NCI-H1930 (cell line): ENCODE measurements at places on chromosomes 16 and 17.

GRCh38 chr16:86222965-86223551, 287.3 kb upstream of the FOXF1 start:
- no peak for DNase-seq

DNA sequence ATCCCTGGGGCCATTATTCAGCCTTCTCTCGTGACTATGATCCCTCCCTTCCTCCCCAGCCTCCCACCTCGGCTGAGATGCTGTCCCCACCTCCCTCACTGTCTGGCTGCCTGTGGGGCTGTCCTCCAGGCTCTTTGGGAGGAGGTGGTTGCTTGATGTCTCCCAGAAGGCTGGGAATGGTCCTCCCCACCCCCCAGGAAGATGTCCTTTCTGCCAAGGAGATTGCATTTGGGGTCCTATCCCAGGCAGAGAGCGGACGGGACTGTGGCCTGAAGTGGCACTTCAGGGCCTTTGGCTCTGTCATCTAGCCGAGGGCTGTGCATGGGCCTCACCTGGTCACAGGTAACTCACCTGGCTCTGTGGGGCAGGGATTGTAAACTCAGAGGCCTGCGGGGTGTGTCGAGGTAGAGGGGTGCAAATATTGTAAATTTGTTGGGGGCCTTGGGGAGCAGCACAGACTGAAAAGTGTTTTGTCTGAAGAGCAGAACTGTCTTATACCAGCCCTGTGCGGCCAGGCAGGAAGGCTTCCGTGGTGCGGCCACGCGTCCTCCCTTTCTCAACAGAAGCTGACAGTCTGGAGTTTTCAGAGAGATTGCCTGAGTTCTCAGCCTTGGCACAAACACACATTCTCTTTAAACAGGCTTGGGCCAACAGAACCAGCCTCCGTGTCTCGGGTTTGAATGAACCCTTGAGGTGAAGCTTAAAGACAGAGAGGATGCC, 177.9 kb downstream of the SEC14L1 start:
- DNase-seq, result no peak

GRCh38 chr16:53219795-53220454, 165.1 kb downstream of the CHD9 start:
- no peak for DNase-seq

DNA sequence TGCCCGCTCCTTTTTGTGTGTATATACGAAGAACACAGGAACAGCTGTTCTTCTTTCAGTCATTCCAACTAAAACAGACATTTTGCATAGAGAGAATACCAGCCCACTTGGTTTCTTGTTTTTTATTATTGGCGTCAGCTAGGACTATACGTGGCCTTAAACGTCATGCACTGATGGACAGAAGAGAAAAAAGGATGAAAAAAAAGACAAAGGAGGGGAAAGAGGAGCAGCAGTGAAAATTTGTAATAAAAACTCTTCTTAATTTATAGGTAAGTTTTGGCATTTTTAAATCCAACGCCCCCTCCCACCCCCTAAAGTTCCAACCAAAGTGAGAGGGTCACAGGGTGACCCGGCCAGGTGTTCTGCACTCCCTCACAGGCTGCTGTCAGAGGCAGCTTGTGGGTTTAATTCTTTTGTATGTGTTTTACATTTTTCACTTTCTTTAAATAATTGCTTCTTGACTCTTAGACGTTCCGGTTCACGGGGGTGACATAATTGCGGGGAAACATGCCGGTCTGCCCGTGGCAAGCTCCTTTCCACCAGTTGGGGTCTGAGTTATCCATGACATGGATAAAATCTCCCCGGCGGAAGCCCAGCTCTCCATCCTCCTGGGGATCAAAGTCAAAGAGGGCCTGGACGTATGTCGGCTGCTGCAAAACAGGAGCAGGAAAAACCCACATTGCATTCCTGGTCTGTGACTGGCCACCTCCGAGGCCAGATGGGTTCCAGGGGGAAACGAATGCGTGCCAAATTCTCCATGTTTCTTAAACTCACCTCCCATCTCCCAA, 30.9 kb upstream of the SLC25A19 start:
- no peak for DNase-seq

GRCh38 chr17:82647593-82648164, 565 bp downstream of the WDR45B start:
- no peak for DNase-seq

DNA sequence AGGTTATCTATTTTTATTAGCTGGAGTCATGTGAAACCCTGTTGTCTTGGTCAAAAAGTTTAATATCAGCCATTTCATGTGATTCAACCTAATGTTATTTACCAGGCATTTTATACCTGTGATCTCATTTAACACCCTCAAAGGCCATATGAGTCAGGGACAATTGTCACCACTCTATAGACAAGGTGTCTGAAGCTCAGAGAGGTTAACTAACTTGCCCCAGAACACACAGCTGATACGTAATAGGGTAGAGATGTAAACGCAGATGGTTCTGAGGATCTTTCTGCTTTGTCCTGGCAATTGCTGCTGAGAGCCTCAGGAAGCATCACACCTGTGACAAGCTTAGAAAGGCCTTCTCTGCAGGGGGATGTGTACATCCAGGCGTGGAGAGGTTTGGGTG, 4.9 kb downstream of the CD300A start:
- DNase-seq, result no peak

GRCh38 chr17:72479113-72479512, 358.3 kb downstream of the SOX9 start:
- no peak for DNase-seq

DNA sequence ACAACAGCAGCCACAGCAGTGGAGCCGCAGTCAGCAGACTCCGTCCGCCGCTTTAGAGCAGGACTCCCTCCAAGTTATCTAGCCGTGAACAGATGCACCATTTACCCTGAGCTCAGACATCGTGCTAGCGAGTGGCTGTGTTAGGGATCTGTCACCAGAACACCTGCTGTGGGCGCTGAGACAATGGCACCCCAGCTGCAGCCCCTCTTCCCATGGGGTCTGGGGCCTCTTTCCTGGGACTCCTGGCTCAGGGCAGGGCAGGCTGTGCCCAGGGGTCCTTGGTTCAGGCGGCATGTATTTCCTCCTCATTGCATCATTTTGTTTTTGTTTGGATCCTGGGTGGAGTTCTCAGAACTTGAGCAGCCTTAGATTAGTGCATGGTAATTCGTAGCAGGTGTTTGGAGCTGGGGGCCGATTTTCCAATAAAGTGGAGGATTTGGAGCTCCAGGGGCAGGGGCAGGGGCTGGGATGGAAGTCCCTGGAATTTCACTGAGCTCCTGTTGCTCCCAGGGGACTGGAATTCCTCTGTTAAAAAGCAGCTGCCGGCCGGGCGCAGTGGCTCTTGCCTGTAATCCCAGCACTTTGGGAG, 23.4 kb downstream of the NMRAL1 start:
- peak; percentile 66 for DNase-seq

- DNase-seq, result peak; percentile 41
Measured at GRCh38 chr17:45098869-45099616, 33.3 kb downstream of the PLCD3 start.

- DNase-seq, result no peak
Measured at GRCh38 chr17:19928299-19928698, 49.3 kb downstream of the AKAP10 start.

GRCh38 chr16:3740934-3741333, 23.6 kb upstream of the TRAP1 start:
- no peak for DNase-seq

DNA sequence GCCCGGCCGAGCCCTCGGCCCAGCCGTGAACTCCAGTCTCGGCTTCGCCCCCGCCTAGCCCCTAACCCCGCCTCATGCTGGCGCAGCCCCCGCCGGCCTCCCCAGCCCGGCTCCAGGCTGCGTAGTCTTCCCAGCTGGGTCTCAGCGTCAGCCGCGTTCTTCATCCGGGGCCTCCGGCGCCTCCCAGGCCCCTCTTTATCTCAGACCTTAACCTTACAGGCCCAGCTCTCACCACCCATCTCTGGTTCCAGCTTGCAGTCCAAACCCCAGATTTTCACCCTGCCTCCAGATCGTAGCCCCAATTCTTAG, at the start of gene PROCA1:
PROCA1 (minus strand) TSS at position 166 of the 309 bp plus-strand sequence. CDS start 228 bp downstream, outside the sequence.
- peak; percentile 78 for DNase-seq

- DNase-seq, result no peak
Measured at GRCh38 chr16:86229866-86230656, 280.3 kb upstream of the FOXF1 start.

- DNase-seq, result no peak
Measured at GRCh38 chr17:80940171-80941123, 51.2 kb upstream of the CHMP6 start.

DNA sequence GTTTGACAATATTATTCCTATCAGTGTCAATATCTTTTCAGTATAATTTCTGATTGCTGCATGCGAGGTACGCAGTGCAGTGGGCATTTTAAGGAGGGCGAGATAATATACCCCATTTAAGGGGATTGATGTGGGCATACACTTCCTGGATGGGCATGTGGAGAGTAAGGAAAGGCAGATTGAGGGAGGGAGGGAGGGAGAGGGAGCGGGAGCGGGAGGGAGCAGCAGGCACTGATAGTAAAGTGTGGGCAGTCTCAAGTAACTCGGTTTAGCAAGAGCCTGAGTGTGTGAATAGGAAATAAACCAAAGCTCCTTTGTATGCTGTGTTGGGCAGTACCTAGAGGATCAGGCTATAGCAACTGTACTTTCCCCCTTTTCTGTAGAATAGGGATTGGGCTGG, 5.1 kb downstream of the BPTF start:
- no peak for DNase-seq

DNA sequence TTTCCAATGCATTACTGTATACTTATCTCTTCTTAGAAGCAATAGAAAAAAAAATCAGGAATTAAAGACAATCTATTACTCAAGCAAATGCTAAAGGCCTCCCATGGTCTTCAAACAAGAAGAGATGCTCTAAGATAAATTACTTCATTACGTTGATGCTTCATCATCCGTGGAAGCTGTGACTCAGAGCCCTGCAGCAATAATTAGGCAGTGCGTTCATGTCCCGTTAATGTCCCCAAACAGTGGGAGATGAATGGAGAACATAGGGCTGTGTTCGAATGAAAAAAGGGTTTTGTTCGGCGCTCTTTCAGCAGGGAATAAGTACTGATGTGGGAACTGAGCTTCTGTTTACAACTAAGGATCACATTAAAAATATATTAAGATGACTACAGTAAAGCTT, 15.9 kb upstream of the PDXDC1 start:
- no peak for DNase-seq

DNA sequence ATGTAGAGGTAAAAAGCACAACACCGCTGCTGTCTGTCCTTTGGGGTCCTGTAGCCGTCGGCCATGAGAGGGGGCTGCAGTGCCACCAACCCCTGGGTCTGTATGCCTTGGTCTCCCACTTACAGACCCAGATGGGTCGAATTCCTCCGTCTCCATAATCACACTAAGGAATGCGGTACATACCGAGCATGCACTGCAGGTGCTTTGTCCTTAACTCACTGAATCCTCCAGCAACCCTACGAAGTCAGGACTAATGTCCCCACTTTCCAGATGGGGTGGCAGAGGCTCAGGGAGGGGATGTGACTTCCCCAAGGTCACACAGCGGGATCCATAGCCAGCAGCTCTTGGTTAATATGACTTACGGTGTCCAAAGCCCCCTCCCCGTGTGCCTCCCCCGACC, 219.9 kb upstream of the CIBAR2 start:
- no peak for DNase-seq
